ENCODE measurements at places on chromosomes 2 and 18.

DNA sequence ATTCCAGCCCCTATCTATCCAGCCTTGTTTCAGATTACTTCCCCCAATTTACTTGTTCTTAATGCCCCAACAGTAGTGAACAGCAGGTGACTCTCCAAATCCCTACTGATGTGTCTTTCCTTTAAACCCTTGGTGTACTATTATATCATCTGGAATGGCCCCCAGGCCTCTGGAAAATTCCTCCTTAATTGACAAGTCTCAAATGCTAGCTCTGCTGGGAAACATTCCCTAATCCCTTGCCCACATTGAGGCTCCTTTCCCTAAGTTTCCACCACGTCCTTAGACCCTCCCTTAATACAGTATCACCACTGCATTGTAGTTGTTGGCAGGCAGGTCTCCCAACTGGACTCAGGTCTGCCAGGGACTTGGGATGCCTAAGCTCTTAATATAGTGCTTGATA, 41.0 kb downstream of the MYO3B start:
- DNase-seq: no peak

DNA sequence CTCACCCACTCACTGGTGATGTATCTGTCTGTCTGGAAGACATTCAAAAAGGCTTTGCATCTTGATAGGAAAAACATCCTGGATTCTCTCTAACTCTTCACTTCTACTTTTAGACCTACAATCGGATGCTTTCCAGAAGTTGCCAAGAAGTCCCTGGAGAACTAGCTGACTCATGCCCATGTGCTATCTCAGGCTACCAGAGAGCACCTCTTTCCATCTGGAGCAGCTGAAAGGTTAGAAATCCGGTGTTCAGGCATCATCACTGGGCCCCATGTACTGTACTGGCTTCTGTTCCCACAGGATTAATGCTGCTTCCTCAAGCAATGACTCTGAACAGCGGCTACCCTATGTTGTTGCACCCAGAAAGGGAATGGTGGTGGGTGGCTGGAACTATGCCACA, 259.0 kb downstream of the NBAS start:
- no peak for DNase-seq

DNA sequence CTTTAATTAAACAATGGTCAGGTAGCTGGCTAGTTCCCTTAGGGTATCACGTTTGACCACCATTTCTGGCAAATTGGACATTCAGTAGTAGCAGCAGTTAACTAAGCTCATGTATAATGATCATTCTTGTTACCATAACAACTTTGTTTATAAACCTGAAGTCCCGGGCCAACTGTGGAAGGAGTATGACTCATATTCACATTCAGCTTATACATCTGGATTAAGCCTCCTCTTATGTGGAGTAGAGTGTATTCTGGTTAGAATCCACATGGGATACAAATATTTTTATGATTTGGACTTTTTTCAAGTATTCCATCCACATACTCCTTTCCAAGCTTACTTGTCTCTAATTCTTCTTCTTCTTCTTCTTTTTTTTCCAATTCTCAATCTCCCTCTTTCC, 70.3 kb upstream of the ZSWIM2 start:
- DNase-seq: no peak

- no peak for DNase-seq
These were observed 6.8 kb downstream of the SFT2D3 start for GRCh38 chr2:127707890-127708648.

- DNase-seq: no peak
These were observed 114.2 kb upstream of the EPC2 start for GRCh38 chr2:148530350-148530749.

- no peak for DNase-seq
These were observed 43.5 kb upstream of the ID2 start for GRCh38 chr2:8638327-8638726.

- no peak for DNase-seq
These were observed 274.4 kb downstream of the ERBB4 start for GRCh38 chr2:212264187-212264586.

- DNase-seq: no peak
These were observed 8.7 kb downstream of the TMEM169 start for GRCh38 chr2:216090369-216090786.

- no peak for DNase-seq
These were observed 109.0 kb downstream of the ICA1L start for GRCh38 chr2:202762556-202762955.

All from stimulated activated CD4-positive, alpha-beta T cell treated with anti-CD3 and anti-CD28 coated beads, Interleukin-15, amount 100 ng/mL, for 24 hours (primary cell).